ENCODE measurements at places on chromosomes 5 and 9.

- peak; percentile 41 for DNase-seq
These were observed 23.0 kb upstream of the SLC6A3 start for GRCh38 chr5:1468247-1468612.

DNA sequence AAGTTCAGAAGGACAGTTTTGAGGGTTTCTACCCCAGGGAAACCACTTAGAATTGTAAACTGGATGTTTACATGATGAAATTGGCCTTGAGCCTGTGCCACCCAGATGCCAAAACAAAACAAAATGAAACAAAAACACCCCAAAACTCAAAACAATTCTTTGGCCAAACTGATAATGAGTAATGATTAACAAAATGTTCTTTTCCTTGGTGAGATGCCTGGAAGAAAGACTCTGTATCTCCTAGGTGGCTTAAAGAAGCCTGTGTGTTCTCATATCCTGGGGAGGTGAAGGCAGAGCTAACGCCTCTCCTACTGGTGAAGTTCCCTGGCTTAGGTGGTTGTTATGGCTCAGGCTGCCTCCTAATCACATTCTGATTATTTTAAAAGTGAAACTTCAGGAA is 120.5 kb downstream of the NPR3 start:
- no peak for DNase-seq

DNA sequence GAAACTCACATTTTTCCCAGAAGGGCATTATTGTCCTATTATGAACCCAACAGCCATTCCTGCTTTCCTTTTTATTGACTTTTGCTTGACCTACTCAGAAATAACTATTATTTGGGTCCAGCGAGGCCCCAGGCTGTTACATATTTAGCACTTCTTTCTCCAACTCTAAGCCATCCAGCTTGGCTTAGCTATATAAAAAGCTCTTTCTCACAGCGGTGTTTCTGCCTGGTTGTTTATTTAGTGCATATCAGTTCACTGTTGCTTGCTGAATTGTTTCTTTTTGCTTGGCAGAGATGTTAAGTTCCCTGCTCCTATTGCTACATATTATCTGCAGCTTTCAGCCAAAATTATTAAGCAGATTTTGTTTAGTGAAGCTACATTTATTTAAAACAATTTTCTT is 1156.8 kb upstream of the SEMA6A start:
- DNase-seq, result no peak

DNA sequence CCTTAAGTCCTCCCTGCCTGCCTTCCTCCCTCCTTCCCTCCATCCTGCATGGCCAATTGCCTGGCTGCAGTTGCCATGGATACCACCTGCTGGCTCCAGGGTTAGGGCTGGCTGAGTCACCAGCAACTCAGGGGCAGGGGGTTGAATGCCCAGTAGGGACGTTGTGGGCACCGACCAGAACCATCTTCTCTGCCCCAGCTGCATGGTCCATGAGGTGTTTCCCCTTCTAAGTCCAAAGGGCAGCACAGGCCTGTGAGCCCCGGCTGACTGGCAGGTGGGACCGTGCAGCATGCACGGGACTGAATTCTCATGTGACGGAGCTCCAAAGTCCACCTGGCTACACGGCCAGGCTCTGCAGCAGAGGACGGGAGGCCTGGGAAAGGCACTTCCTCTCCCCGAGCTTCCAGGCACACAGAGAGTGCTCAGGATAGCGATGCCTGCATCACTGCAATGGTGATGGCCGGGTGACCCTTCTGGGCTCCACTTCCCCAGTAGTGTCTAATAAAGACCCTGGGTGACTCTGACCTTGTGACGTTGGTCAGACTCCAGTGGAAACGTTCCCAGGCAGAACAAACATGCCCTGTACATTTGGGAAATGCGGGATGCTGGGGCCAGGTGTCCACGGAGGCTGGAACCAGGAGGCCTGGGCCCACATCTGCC is 5.7 kb downstream of the ASS1 start:
- DNase-seq, result no peak

DNA sequence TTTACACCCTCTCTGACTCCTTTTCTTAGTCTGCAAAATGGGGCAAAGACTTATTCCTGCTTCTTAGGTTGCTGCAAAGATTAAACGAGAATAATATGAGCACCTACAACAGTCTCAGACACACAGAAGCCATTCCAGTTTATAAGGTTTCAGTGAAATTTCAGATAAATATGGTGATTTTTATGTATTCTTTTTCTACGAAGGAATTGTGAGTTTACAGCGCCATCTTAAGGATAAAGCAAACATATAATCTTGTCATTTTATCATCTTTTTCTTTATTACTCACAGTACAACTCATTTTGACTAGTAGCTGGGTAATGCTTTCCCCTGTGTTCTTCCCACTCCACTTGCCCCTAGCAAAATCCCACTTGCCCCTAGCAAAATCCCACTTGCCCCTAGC is 29.2 kb upstream of the SMC5 start:
- no peak for DNase-seq

- no peak for DNase-seq
These were observed 63.8 kb upstream of the ORM1 start for GRCh38 chr9:114258866-114259797.

DNA sequence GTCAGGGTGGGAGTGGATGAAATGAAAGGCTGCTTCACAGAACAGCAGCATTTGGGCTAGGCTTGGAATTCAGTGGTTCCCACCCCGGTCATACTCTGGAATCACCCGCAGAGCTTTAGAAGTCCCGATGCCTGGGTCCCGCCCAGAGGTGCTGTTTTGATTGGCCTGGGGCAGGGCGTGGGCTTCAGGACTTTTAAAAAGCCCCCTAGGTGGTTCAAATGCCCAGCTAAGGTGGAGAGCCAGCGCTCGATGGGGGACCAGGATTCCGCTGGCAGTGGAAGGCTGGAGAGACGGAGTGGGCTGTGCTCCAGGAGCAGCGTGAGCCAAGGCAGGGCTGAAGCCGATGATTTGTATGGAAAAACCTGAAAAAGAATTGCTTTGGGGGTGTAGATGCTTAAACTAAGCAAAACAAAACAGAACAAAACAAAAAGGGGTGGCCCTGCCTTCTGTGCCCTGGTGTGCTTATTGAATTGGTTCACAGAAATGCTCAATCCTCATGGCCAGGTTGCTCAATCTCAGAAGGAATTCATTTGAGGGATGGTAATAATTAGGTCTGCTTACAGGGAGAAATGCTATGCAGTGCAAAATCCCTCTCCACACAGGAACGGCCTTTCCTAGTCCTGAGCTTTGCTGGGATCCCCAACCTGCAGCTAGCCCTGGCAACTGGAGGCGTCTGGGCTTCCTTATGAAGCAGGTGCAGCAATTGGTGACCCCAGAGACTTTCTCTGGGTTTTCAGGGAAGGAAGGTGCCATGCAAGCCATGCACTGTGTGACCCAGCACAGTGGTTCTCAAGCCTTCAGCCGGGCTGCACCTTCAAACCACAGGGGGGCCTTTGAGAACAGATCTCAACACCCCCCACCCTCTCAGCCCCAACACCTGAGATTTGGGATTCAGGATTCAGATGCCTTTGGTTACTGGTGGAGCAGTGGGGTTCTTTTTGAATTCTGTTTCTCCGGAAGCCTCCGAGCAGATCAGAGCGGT is 174.0 kb upstream of the ZNF618 start:
- DNase-seq, result no peak

DNA sequence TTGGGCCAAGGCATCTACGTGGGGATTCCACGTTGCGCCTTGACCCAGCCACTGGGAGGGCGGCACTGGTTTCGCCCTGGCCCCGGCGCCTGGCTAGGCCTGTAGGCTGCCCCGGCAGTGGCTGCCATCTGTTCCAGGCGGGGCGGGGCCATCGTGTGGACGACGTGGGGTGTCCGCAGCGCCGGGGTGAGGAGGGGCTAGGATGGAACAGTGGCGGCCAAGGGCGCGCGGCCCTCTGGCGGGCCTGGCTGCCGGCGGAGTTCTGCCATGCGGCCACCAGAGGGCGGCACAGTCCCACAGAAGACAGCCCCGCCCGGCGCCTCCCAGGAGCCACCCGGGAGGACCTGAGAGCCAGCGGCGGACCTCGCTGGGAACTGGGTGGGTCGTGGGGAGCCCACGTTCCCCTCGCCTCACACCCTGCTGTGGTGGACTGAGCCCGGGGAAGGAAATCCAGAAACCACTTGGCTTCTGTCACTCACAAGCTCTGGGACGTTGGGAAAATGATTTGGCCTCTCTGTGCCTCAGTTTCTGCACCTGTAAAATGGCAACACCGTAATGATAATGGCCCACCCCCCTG is 22.6 kb upstream of the RAPGEF1 start:
- DNase-seq, result peak; percentile 47

DNA sequence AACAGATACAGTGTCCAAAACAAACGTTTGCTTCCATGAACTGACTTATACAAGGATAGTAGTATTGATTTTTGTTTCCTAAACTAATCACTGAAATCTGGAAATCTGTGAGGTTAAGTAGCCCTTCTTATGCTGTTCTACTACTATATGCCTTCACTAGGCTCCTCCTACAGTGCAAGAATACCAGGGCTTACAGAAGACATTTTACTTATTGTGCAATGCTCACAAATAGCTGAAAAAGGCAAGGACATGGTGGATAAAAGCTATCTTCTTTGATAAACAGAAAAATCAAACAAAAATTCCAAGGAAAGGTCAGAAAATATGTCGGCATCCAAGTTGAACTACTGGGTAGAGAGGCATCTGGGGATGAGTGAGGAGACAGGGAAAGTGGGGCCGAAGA is 61.9 kb downstream of the OXCT1 start:
- DNase-seq, result no peak
